ENCODE measurements at places on chromosomes 7 and 10.

DNA sequence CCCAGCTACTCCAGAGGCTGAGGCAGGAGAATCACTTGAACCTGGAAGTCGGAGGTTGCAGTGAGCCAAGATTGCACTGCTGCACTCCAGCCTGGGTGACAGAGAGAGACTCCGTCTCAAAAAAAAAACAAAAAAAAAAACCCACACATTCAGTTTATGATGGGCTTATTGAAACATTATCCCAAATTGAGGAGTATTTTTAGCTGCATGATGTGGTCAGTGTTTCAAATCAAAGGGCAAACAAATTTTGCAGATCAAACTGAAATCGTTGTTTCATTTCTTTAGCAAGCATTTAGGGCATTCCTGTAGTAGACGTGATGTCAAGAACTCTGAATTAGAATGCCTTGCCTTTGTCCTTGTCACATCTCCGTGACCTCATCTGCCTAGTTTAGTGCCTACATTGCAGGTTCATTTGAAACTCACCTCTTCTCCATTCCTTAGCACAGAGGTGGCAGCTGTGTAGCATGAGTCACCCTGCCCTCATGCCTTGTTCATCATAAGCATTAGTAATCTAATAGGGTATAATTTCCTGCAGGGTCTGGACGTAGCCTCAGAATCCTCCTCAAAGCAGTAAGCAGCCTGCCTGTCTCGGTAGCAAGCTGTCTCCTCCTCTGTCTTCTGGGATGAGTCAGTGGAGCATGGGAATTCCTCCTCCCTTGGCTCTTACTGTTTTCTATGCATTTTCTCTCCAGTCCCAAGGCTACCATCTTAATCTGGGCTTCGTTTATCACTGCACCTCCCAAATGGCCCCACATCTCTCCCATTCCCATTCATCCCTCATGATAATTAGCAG lies 73.8 kb downstream of the CUL1 start:
- peak; percentile 8 for DNase-seq

GRCh38 chr10:78171633-78172400 lies 138.2 kb downstream of the RPS24 start:
- no peak for DNase-seq

GRCh38 chr7:1018334-1018695 lies 26.0 kb upstream of the GPR146 start:
- no peak for DNase-seq

- DNase-seq = no peak
Measured at GRCh38 chr10:114057855-114058254, 14.2 kb downstream of the ADRB1 start.

DNA sequence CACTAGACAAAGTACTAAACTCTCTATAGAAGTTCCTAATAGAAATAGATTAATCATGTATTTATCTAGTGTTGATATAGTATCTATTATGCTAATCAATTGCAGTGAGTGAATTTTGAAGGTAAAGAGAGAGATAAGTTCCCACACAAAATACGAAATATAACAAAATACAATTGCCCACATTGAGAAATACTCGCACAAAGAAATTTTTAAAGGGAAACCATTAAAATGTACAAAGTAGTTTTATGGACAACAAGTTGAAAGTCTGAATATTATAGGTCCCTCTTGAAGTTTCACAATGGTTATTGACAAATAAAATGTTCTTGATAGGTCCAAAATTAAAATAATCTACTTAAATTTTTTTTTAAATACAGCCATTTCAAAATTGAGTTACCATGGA lies 1031.1 kb downstream of the SORCS1 start:
- DNase-seq = no peak

- no peak for DNase-seq
Measured at GRCh38 chr10:71185209-71185608, 27.2 kb upstream of the UNC5B start.

GRCh38 chr7:83936056-83936708 lies 258.4 kb downstream of the SEMA3A start:
- DNase-seq = no peak

DNA sequence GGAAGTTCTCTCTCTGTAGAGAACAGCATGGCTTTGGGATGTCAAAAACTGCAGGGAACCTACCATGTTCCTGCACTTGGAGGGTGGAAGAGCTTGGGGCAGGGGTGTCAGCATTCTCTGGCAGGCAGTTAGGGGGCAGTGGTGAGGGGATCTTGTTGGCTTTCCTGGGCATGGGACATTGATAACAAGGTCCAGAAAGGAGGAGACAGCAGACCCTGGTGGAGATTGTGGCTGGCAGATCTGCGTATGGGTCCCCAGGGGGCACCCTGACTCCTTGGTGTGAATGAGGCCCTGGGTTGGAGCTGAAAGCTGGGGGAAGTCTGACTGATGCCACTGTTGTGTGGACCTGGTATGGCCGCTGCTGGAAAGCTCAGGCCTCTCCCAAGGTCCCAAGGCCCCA lies 22.9 kb upstream of the CAMK2B start:
- DNase-seq = no peak

GRCh38 chr7:65216469-65216868 lies 157.2 kb upstream of the ZNF92 start:
- peak; percentile 14 for DNase-seq

- no peak for DNase-seq
Measured at GRCh38 chr10:2949948-2950354, 117.4 kb upstream of the PFKP start.

DNA sequence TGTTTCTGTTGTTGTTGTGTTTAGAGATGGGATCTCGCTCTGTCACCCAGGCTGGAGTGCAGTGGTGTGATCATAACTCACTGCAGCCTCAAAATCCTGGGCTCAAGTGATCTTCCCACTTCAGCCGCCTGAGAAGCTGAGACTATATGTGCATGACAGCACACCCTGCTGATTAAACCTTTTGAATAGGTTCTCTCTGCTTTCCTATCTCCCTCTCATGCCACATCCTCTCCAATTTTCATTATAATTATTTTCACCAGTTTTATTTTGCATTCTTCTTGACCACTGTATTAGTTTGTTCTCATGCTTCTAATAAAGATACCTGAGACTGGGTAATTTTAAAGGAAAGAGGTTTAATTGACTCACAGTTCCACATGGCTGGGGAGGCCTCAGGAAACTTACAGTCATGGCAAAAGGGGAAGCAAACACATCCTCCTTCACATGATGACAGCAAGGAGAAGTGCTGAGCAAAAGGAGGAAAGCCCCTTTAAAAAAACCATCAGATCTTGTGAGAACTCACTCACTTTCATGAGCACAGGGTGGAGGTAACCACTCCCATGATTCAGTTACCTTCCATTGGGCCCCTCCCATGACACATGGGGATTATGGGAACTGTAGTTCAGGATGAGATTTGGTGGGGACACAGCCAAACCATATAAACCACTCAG lies 12.9 kb downstream of the AGK start:
- no peak for DNase-seq

- no peak for DNase-seq
Measured at GRCh38 chr7:134780166-134780828, 863 bp downstream of the CALD1 start.

- DNase-seq = no peak
Measured at GRCh38 chr10:96230527-96230926, 40.8 kb downstream of the BLNK start.

- DNase-seq = no peak
Measured at GRCh38 chr7:130793855-130794618, 60.0 kb upstream of the KLF14 start.

GRCh38 chr10:3141351-3142005 lies 31.1 kb downstream of the PITRM1 start:
- DNase-seq = no peak

GRCh38 chr10:130483691-130484467 lies 347.7 kb downstream of the GLRX3 start:
- no peak for DNase-seq

GRCh38 chr10:84077768-84078167 lies 61.5 kb upstream of the GHITM start:
- no peak for DNase-seq

- DNase-seq = no peak
Measured at GRCh38 chr10:103102195-103102594, 90.9 kb downstream of the NT5C2 start.

- no peak for DNase-seq
Measured at GRCh38 chr7:33485747-33486493, 356.6 kb downstream of the BBS9 start.

GRCh38 chr10:3951993-3952392 lies 167.0 kb upstream of the KLF6 start:
- DNase-seq = no peak

GRCh38 chr7:42198296-42198695 lies 38.7 kb downstream of the GLI3 start:
- DNase-seq = no peak

GRCh38 chr7:116588225-116588624 lies 63.4 kb downstream of the CAV1 start:
- no peak for DNase-seq

DNA sequence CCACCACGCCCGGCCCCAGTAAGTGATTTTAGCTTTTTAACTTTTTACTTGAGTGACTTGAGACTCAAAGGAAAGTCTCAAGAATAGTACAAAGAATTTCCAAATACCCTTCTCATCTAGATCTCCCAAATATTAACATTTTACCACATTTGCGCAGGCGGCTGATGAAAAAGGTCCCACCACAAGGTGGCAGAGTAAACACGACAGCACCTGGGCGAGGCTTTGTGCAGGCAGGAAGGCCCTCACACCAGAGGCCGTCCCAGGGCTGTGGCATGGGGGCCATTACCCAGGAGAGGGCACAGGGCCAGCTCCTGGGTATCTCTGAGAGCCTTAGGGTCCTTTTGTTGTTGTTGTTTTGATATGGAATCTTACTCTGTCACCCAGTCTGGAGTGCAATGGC lies 50.0 kb upstream of the WIPI2 start:
- DNase-seq = no peak

- DNase-seq = no peak
Measured at GRCh38 chr7:29879609-29880008, 73.3 kb downstream of the WIPF3 start.

DNA sequence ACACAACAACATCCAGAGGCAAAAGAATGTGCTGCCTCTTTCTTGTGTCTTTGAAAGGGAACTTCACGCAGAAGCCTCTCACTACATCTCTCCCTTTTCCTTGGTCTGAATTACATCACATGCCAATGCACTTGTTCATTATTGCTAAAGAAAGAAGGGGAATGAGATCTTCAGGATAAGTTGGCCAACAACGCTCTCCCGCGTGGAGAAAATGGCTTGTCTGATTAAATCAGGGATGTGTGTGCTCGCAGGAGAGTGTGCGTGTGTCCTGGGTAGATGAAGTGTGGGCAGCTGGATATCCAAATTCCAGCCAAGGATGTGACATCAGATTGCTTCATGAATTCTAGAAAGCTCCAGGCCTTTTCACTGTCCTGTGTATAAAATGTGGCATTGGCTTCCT lies 541.6 kb upstream of the FZD8 start:
- no peak for DNase-seq

GRCh38 chr7:101077303-101078086 lies 7.8 kb upstream of the TRIM56 start:
- peak; percentile 68 for DNase-seq

DNA sequence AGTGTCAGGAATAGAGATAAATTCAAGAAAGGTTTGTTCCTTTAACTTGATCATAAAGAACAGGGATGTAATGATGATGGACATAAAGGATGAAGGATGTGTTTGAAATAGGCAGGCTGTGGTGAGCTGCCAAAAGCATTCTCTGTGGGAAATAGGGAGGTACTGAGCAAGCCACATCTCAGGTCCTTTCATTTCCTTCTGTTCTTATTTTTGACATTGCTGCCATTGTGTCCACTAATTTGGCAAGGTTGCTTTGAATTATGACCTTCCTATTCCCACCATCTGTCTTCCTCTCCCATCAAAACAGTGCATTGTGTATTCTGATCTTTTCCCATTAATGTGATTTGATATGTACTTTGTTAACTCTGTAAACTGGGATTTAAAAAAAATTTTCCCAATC lies 9.4 kb downstream of the SCRN1 start:
- DNase-seq = no peak

GRCh38 chr7:27663989-27664331 lies 1.3 kb upstream of the HIBADH start:
- no peak for DNase-seq

DNA sequence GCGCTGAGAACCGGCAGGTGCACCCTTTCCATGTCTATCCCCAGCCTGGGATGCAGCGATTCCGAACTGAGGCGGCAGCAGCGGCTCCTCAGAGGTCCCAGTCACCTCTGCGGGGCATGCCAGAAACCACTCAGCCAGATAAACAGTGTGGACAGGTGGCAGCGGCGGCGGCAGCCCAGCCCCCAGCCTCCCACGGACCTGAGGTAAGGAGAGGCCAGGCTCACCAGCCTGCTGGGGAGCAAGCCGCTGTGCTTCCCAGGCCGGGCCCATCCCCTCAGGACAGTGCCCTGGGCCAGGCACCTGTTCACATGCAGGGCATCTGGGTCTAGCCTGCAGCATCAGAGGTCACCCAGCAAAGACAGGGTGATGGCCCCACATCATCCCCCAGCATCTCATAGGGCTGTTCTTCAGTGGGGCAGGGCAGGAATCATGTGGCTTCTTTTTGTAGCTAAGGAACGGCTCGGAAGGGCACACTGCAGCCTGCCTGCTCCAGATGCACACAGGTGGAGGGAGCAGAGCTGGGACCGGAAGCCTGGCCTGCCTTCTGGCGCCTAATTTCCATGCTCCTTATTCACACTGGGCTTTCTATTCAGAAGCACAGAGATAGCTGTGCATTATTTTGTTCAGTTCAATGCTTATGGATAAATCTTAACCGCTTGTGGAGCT lies 18.9 kb downstream of the BAG3 start:
- no peak for DNase-seq

DNA sequence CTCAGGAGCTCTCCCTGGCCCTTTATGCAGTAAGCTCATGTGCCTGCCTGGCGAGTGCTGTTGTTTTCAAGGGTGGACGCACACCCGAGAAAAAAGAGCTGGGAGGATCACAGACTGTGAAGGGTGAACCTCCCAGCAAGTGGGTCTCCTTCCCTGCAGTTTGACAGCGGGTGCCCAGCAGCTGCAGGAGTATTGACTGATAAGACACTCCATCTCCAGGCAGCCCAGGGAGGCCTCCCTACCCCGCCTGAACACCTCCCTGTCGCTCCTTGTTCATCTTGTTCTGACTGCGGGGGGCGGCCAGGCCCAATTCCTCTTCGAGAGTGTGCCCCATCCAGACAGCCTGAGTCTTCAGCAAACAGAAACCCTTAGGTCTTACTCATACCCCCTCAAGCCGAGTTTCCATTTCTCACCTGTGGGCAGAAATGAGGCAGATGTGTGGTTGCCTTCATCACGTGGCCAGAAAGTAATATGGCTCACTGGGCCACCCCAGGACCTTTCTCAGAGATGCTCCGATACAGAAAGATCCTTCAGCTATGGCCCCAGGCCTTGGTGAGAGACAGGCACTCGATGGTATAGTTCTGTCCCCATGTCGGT lies 17.2 kb downstream of the MDH2 start:
- DNase-seq = no peak

- DNase-seq = no peak
Measured at GRCh38 chr7:1936531-1937251, 266.6 kb downstream of the ELFN1 start.

GRCh38 chr7:142535123-142535779 lies 214.0 kb upstream of the PRSS1 start:
- DNase-seq = peak; percentile 28

DNA sequence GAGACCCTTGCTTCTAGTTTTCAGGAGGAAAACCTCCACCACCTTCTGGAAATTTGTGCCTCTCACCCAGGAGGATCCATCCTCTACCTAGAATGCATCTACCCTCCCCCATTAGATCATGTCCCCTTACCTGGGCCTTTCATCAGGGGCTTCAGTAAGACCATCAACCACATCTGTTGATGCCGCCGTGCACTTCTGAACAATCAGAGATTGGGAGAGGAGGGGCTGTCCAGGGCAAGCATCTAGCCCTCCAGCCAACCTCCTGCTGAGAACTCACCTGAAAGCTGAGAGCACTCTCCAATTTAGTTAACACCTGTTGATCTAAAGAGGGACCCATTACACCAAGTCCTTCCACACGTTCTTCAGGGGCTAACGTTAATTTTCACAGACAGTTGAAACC lies 57.6 kb upstream of the PIK3CG start:
- DNase-seq = no peak

Data from stimulated activated CD8-positive, alpha-beta memory T cell treated with anti-CD3 and anti-CD28 coated beads, Interleukin-12 subunit alpha, Interleukin-12 subunit beta, amount 100 ng/mL, for 4 hours (primary cell).